ENCODE measurements at places on chromosomes 4 and X. TPM values are rescaled to one million over a fixed set of nuclear protein-coding genes. Genes with fewer than 3 reads are reported as not detected.

Gene AGA
- total RNA-seq = 32.5 TPM

Gene CT47A7
- not detected for total RNA-seq

Gene GATA1
- total RNA-seq = not detected

Gene ZNF732
- total RNA-seq = 0.32 TPM

Gene CTAG2
- total RNA-seq = 0.65 TPM

Gene HSFX2
- total RNA-seq = not detected

Gene VCX3B
- total RNA-seq = not detected

Gene PCDH18
- 30.0 TPM for total RNA-seq

Gene LYAR
- total RNA-seq = 13.9 TPM

Gene MAGEE2
- total RNA-seq = not detected

Gene TMEM255A
- total RNA-seq = under 0.01 TPM
